Left renal pelvis (tissue), 4 donors: ENCODE measurements at places on chromosomes 7 and 10. TPM values are rescaled to one million over a fixed set of nuclear protein-coding genes. Genes with fewer than 3 reads are reported as not detected.

Gene FOXP2
- polyA plus RNA-seq, result 13.3 TPM

Gene LRRN3
- 3.1 TPM for polyA plus RNA-seq

Gene RBP4
- 0.65 TPM for polyA plus RNA-seq

DNA sequence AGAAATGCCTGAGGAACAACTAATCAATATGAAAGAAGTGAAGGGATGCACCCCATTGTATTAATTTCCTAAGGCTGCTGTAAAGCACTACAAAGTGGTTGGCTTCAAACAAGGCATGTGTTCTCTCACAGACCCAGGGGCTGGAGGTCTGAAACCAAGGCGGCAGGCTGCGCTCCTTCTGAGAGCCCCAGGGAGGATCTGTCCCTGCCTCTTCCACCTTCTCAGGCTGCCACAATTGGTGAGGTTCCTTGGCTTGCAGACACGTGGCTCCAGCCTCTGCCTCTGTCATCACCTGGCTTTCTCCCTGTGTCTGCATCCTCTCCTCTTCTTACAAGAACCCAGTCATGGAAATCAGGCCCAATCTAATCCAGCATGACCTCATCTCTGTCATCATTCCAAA lies 110.1 kb downstream of the TNS3 start:
- no peak for DNase-seq

DNA sequence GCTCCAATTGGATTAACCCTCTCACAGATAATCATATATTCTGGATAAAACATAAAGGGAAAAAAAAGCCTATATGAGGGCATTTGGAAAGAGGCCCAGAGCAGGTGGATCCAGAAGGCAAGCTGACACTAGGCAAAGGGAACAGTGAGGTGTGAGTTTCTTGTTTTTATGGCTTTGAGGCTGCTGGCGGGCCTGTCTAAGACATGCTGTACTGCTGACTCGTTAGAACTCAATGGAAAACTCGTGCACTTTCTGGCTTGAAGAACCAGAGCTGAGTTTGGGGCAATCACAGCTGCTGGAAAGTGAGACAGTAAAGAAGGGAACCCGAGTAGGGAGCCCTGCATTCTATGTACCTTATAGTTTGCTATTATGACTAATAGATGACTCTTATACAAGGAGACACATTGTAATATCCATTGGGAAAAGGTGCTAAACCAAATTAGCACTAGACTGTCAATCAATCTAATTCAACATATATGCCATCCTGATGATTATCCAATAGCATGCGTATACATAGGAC lies 637.1 kb downstream of the GATA3 start:
- DNase-seq, result no peak

DNA sequence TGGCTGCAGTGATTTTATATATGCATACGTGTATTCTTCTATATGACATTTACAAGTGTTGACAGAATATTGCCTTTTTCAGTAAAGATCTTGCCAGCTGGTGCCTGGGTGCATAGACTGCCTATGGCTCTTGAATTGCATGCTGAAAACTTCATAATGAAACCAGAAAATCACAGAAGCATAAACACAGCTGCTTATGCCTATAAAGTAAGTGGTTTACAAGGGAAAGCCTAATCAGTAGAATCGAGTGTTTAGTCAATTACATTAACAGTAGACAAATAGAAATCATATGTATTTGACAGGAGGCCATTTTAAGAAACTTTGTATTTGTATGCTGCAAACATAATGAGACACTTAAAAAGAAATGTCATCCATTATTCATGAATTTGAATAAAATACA lies 82.5 kb downstream of the TMEM168 start:
- no peak for DNase-seq

DNA sequence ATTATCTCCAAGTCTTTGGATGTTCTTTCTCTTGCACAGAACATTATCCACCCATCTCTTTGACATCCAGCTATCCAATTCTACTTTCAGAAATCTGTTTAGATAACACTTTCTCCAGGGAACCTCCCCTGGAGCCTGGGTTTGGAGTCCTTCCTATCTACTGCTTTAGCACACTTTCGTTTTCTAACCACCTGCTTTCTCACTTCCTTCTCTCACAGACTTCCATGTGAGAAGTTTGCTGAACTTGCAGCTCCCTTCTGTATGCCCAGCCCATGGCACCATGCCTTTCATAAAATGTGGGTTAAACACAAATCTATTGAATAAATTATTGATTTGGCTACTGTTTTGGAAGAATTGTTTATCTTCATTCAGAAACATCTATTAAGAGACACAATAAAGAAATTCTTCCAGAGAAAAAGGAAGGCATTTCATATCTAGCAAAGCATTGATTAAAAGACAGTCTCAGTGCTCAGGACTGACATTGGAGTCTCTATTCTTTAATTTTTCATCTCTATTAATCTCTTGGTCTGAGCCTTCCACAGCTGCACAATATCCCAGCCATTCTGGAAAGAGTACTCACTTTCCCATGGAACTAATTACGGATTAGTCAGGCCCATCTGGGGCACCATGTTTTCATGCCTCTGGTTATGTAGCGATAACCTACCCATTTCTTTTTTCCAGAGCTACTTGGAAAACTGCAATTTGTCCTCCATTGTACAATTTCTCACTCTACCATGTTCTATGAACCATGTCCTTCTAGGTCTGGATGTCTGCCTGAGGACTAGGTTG lies 1077.3 kb downstream of the SORCS3 start:
- DNase-seq, result no peak

DNA sequence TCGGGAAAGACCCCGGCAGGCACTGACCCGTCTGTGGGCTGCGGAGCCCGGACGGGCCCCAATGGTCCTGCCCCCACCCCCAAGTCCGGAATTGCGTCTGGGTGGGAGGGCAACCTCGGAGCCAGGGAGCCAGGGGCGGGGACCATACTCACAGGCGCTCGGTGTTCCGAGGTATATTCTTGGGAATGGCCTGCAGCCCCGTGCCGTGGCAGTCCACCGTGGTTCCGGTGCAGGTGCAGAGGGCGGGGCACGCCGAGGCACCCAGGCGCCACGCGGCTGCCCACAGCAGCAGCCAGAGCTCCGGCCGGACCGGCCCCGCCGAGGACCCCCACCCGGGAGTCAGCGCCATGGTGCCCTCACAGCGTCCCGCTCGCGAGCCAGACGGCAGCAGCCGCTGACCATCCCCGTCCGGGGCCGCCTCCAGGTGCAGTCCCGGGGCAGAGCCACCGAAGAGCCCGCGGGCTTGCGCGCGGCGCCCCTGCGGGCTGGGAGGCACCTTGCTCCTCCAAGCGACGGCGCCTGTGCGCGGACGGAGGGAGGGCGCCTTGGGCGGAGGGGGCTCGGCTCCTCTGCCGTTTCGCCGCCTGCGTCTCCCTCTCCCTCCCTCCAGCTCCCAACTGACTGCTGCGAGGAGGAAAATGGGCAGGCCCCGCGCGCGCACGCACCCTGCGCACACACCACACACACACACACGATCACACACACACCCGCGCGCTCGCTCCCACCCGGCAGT lies at the start of gene SLIT1:
TSS of gene SLIT1 (minus strand) at position 634 of the 733 bp plus-strand sequence. CDS start at position 349, 285 bp downstream.
- no peak for DNase-seq

DNA sequence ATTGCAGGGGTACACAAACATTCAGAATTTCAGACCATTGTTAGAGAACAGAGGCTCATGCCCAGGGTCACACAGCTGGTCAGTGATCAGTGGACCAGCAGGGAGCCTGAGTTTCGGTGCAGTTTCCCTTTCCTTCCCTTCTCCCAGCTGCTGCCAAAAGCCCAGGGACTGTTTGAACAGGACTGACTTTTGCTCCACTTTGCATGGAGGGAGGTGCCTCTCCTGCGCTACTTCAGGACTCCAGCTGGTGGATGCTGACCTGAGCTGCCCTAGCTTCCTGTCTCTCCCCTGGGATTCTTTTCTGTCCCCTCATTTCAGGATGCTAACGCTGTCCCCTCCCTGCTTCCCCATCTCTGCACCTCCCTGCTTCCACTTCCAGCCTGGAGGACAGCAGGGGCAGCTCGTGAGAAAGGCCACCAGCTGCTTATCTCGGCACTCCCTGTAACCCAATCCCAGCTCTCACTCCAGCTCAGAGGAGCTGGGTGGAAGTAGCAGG lies 14.5 kb downstream of the SH2D4B start:
- DNase-seq, result no peak

DNA sequence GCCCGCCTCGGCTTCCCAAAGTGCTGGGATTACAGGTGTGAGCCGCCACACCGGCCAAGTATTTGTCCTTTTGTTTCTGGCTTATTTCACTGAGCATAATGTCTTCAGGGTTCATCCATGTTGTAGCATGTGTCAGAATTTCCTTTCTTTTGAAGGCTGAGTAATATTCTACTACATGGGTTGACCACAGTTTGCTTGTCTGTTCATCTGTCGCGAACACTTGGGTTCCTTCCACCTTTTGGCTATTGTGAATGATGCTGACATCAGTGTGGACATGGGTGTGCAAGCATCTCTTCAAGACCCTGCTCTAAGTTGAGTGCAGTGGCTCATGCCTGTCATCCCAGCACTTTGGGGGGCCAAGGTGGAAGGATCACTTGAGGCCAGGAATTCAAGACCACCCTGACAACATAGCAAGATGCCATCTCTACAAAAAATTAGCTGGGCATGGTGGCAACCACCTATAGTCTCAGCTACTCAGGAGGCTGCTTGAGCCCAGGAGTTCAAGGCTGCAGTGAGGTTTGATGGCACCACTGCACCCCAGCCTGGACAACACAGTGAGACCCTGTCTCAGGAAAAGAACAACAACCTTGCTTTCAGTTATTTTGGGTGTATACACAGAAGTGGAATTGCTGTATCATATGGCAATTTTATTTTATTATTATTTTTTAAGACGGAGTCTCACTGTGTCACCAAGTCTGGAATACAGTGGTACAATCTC lies 17.0 kb downstream of the CHST12 start:
- DNase-seq, result no peak

DNA sequence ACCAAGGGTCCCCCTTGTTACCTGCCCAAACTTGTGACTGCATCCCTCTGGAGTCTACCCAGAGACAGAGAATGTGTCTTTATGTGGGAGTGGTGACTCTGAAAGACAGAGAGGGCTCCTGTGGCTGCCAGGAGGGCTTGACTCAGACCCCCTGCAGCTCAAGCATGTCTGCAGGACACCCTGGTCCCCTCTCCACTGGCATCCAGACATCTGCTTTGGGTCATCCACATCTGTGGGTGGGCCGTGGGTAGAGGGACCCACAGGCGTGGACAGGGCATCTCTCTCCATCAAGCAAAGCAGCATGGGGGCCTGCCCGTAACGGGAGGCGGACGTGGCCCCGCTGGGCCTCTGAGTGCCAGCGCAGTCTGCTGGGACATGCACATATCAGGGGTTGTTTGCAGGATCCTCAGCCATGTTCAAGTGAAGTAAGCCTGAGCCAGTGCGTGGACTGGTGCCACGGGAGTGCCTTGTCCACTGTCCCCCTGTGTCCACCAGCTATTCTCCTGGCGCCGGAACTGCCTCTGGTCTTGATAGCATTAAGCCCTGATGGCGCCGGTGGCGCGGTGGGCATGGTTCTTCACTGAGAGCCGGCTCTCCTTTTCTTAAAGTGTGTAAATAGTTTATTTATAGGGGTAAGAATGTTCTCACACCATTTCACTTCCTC lies 19.4 kb upstream of the SH2D4B start:
- no peak for DNase-seq

- DNase-seq, result no peak
Measured at GRCh38 chr7:138325434-138325833, 134.6 kb upstream of the TRIM24 start.

DNA sequence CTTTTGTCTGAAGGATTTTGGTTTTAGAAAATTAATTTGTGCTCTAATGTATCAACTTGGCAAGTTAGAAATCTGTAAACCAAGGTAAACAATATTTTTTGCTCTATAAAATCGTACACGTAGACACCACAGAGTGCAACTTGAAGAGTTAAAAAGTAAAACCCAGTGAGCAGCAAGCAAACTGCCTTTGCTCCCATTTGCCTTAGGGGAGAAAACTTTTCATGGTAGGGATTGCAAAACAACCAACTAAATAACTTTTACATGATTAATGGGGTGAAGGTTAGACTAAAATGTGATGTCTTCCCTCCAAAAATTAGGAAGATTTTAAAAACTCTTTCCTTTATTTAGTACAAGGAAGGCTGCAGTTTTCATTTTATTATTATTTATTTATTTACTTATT lies 224.2 kb upstream of the LYZL1 start:
- DNase-seq, result no peak

GRCh38 chr7:107486041-107486440 lies 16.2 kb downstream of the GPR22 start:
- DNase-seq, result no peak

- no peak for DNase-seq
Measured at GRCh38 chr10:112335111-112335867, 38.6 kb upstream of the ACSL5 start.

- DNase-seq, result no peak
Measured at GRCh38 chr7:95609277-95609971, 13.1 kb upstream of the PDK4 start.

- DNase-seq, result no peak
Measured at GRCh38 chr10:58348571-58349033, 13.8 kb downstream of the UBE2D1 start.

- DNase-seq, result no peak
Measured at GRCh38 chr7:100221231-100221718, 1.5 kb downstream of the PVRIG start.

- no peak for DNase-seq
Measured at GRCh38 chr10:649798-650440, 39.5 kb downstream of the DIP2C start.

DNA sequence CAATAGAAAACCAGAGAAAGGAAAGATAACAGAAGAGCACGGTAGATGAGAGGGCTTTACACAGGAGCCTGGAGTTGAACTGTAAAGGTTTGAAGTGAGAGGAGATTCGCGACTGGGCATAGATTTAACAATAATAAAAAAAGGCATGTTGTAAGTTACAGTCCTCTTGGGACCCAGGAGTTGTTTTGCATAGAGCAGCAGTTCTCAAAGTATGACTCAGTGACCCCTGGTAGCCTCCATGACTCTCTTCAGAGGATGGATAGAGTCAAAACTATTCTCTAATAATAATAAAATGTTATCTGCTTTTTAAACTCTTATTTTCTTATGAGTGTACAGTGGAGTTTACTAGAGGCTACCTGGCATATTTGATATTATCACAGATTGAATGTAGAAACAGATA lies 262.3 kb downstream of the SORCS3 start:
- DNase-seq, result no peak

- no peak for DNase-seq
Measured at GRCh38 chr10:32616438-32616837, 170.5 kb downstream of the CCDC7 start.

DNA sequence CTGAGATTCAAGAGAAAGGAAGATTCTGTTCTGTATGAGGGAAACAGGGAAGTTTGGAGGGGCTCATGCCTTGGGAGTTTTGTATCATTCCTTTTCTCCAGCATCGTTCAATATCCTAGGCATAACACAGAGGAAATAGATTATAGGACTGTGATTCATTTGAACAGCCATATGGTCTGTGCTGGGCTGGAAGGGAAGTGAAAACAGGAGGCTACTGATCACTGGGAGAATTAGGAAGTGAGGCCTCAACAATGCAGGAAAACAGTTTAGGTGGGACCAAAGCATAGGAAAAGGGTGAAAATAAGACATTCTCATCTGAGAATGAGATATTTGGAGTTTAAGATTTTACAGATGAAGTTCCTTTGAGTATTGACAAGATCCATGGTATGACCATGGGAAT lies 70.7 kb upstream of the MKX start:
- no peak for DNase-seq
